Stimulated activated CD8-positive, alpha-beta memory T cell treated with anti-CD3 and anti-CD28 coated beads, Interleukin-4, amount 100 ng/mL, for 4 hours (primary cell): ENCODE measurements at places on chromosomes 2 and 18.

- no peak for DNase-seq
Observed at GRCh38 chr18:13500869-13501542, 225.4 kb downstream of the FAM210A start.

- DNase-seq, result no peak
Observed at GRCh38 chr2:222547083-222547482, 108.8 kb downstream of the FARSB start.

GRCh38 chr2:41905597-41906337 is 142.1 kb upstream of the PKDCC start:
- no peak for DNase-seq

GRCh38 chr2:98013407-98014042 is 17.8 kb upstream of the TMEM131 start:
- no peak for DNase-seq

- DNase-seq, result no peak
Observed at GRCh38 chr2:133110201-133110600, 440.2 kb upstream of the LYPD1 start.
